ENCODE measurements at places on chromosomes 7 and 10. TPM values are rescaled to one million over a fixed set of nuclear protein-coding genes. Genes with fewer than 3 reads are reported as not detected.

Gene PFKP
- 38.5 TPM for total RNA-seq

Gene TAF5
- total RNA-seq: 4.1 TPM

Gene SCIN
- total RNA-seq: 15.7 TPM

Gene TMEM236
- 4.1 TPM for total RNA-seq

Gene YWHAG
- 145 TPM for total RNA-seq

Gene COL13A1
- total RNA-seq: not detected

Gene ANXA8L1
- total RNA-seq: 2.4 TPM

Gene UCMA
- not detected for total RNA-seq

Gene ANXA8
- total RNA-seq: 173 TPM

Gene CPA1
- total RNA-seq: 2.0 TPM

Gene BBIP1
- total RNA-seq: 20.7 TPM

DNA sequence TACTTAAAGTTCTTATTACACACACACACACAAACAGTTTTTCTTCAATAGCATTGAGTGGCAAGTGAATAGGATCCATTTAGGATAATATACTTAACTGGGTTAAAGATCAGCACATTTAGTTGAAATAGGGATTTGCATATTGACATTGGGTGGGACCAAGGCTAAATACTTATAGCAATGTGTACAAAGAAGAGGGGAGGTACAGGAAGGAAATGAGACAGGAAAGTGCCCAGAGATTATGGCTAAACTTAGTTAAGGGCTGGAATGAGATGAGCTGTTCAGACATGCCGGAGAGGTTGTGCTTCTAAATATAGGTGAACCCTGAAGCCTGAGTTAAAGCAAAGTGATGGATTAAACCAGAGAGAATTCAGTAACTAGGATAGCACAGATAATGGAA is 95.1 kb downstream of the LSMEM1 start:
- no peak for DNase-seq

GRCh38 chr7:35251606-35252310 is 2.1 kb downstream of the TBX20 start:
- no peak for DNase-seq

GRCh38 chr10:47104786-47105385 is 193.7 kb downstream of the PTPN20 start:
- DNase-seq: no peak

GRCh38 chr7:51366930-51367613 is 50.5 kb upstream of the COBL start:
- no peak for DNase-seq

DNA sequence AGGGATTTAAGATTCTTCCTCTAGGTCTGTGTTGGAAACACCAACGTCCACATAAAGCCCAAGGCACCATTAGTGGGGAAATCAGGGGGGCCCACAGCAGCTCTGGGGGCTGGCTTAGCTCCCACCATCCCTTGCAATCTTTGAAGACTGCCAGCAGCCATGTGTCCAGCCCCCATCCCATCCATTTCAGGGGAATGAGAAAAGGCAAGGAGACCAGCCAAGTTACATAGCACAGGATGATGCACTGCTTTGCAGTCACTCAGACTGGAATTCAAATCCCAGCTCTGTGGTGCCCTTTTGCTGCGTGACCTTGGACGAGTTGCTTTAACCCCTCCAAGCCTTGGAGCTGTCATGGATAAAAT is 108.9 kb upstream of the ZMIZ1 start:
- no peak for DNase-seq

DNA sequence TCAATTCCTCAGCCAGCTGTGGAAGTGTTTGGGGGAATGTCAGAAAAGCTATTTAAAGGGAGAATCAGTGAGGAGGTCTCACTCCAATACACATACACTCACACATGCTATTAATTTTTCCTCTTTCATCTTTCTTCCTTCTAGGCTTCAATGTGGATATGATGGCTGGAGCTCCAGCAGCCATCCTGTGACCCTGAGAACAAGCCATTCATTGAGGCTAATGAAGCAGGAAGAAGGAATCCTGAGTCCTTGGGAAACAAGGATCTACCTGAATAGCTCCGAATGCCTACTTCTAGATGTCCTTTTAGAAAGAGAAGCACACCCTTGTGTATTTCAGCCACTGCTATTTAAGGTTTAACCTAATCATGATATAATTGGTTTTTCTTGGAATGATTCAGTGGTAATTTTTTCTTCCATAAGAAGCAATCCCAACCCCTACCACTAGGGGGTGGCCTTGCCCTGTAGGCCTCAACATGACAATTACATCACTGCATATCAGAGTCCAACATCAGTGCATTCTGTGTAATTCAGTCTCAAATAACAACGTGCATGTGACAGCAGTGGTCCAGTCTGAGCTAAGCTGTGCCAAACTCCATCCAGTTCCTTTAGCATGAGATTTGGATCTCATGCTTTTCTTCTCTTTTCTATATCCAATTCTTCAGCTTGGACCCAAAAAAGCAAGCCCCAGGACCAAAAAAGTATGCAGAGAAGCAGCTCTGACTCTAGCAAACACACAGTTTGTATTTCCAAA is 85.3 kb upstream of the ANKRD1 start:
- peak; percentile 43 for DNase-seq

DNA sequence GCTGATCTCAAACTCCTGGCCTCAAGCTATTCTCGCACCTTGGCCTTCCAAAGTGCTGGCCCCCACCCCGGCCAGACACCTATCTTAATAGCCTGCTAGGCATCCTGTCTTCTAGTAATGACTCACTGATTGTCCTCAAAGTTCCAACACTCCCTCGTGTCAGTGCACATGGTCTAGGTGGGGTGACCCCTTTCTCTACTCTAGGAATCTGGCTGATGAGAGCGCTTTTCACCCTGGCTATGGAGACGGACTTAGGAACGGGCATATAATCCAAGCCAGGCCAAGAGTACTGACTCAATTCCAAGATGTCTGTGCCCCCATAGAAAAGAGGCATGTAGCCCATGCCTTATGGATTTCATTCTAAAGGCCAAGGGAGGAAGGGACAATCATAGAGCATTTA is 67.0 kb downstream of the PRLHR start:
- DNase-seq: no peak

DNA sequence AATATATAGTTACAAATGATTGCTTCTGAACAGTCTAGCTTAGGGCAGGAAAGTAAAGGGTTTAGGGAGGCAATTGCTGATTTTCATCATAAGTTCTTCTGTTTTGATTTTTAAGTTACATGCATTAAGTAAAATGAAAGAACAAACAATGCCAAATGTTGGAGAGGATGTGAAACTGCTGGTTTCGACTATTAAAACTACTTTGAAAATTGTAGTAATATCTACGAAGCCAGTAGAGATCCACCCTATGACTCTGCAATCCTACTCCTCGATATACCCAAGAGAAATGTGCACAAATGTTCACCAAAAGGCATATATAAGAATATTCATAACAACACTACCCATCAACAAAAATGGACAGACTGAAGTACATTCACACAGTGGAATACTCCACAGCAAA is 24.3 kb downstream of the PDZD8 start:
- DNase-seq: no peak

GRCh38 chr7:114086914-114087652 is 168.3 kb upstream of the PPP1R3A start:
- DNase-seq: no peak

DNA sequence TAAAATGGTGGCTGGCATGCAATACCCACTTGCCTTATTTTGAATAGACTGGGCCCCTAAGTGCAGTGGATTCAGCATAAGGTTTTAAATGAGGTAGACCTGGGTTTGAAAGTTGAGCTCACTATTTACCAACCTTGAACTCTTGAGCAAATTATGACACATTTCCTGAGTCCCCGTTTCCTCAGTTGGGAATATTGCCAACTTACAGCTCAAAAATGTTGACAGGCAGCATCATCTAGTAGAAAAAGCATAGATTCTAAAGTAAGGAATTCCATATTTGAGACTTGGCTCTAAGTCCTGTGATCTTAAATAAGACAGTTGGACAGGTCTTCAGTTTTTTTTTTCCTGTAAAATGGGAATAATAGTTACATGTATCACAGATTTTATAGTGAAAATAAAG is 305.5 kb downstream of the ACTR3B start:
- DNase-seq: no peak

- no peak for DNase-seq
Observed at GRCh38 chr10:65945061-65945460, 980.8 kb upstream of the LRRTM3 start.

- DNase-seq: no peak
Observed at GRCh38 chr10:44394696-44395381, 9.9 kb upstream of the CXCL12 start.

DNA sequence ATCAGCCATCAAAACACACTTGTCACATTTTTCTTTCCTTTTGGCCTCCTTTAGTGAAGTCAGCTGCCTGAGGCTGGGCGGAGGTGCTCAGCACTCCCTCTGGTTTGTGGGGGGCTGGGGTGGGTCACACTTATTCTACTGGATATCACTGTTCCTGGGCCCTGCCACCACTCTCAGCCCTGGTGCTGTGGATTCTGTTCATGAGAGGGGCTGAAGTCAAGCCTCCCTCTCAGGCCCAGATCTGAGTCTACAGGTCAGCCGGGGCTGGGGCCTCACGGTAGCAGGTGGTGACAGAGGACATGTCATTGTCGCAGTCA is 180.8 kb upstream of the TNS3 start:
- no peak for DNase-seq

DNA sequence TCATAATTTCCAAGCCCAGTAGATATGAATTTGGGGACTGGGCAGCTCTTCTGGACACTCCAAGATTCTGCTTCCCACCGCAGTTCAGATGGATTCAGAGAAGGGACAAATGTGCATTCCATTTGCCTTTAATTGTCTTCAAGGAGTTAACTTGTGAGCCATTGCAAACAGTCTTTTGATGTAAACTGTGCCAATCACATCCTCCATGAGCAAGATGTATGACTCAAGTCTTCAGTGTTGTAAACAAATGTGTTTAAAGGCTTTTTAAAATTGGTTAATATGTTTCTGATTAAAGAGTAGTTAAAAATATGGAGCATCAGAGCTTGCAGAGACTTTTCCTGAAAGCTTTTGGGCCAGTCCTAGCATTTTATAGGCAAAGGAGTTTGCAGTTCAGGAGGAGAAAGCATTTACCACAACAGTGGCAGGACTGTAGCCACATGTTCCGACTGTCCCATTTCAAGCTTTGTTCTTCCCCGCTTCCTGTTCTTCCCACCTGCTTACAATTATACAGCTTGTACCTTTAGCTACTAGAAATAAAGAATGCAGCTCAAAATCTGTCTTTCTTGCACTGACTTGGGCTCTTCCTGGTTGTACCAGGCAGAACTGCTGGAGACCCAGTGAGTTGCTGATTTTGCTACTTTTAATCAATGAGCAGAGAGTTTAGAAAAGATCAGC is 6.2 kb downstream of the SLC18A2 start:
- DNase-seq: no peak

GRCh38 chr10:3623746-3624145 is 161.3 kb downstream of the KLF6 start:
- no peak for DNase-seq

GRCh38 chr10:97813311-97813710 is 36.3 kb upstream of the GOLGA7B start:
- DNase-seq: no peak

GRCh38 chr7:82413237-82413636 is 30.3 kb downstream of the CACNA2D1 start:
- DNase-seq: no peak

GRCh38 chr7:80736371-80737125 is 98.1 kb downstream of the CD36 start:
- no peak for DNase-seq

- DNase-seq: no peak
Observed at GRCh38 chr10:127804696-127805095, 67.7 kb downstream of the FOXI2 start.

DNA sequence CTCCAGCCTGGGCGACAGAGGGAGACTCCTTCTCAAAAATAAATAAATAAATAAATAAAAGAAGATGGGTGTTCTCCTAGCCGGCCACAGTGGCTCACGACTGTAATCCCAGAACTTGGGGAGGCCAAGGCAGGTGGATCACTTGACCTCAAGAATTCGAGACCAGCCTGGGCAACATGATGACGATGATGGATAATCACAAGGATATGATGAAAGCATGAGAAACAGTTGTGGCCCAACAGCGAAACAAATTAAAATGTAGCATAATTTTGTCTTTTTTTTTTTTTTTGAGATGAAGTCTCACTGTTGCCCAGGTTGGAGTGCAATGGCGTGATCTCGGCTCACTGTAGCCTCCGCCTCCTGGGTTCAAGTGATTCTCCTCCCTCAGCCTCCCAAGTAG is 12.9 kb downstream of the ZNF786 start:
- DNase-seq: no peak

GRCh38 chr7:53292341-53292740 is 256.9 kb downstream of the POM121L12 start:
- no peak for DNase-seq

DNA sequence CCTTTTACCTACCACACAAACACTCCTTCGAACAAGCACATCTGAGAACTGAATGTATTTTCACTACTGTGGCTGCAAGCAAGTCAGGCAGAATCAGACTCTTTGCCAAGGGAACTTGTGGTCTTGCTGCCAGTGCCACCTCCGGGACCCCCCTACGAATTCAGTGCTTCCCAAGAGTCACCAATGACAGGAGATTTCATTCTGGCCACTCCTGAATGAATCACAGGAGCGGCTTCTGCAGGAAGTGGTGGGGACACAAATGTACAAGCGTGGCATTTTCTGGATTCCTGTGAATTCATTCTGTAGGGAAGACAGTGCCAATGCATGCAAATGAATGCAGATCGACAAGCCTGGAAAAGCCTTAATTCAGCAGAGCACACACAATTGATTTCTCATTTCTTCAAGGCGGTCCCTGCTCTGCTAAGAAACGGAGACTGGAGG is 161.2 kb downstream of the CAMK1D start:
- DNase-seq: no peak

DNA sequence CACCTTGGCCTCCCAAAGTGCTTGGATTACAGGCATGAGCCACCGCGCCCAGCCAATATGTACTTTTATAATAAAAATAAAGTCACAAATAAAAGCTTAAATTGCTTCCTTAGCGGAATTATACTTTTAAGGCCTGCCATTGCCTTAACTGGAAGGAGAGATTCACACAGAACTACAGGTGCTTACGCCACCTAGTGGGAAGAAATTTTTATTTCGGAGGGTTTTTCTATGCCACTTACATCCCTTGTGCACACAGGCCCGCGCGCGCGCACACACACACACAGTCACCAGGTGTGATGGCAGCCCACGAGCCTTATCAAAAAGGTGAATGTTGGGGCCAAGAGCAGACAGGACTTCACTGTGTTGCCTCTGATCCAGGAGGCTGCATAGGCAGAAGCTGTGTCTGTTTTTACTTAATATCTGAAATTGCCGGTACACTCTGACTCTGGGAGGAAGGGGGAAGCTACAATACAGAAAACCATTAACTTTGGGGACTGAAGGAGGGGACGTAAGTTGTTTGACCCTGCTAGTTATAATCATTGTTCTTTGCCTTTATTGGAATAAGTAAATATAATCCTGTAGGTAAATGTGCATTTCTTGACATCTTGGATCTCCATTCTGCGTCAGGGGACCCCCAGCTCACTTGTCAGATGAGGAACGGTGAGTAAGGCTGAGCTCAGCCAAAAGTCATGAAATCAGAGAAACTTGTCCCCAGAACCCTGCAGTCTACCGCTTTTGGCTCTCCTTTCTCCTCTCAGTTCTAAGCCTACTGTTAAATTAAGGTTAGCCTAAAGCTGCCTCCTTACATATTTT is 87.1 kb downstream of the SLC16A9 start:
- DNase-seq: no peak
